ENCODE measurements at places on chromosomes 12 and 14.
A peak's percentile ranks its signal among the peaks of the same experiment; 100 is the strongest.

DNA sequence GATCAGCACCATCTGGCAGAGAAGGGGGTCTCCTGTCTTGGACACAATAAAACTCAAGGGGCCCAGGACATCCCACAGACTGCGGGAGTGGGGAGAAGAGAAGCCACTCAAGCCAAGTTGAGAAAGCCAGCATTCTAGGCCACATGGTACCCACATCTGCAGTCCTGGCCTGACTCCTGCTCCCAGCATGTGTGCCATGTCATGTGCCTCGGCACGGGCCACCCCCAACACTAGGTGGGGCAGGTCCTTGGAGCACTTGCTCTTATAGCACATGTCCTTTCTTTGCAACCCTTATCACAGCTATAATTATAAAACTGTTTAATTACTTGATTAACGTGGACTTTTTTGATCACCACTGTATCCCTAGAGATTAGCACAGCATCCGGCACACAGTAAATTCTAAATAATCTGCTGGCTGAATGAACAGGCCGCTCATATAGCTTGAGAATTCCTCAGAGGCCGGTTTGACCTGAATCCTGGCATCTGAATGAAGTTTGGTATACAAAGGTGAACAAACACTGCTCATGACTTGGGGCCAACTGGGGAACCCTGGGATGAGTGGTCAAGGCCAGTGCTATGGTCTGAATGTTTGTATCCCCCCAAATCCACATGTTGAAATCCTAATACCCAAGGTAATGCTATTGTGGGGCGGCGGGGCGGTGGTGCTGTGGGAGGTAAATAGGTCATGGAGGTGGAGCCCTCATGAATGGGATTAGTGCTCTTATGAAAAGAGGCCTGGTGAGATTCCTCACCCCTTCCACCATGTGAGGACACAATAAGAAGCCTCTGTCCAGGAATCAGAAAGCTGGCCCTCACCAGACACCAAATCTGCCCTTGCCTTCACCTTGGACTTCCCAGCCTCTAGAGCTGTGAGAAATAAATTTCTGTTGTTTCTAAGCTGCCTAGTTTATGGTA lies 6.6 kb downstream of the NCKAP5L start:
- no peak for DNase-seq

DNA sequence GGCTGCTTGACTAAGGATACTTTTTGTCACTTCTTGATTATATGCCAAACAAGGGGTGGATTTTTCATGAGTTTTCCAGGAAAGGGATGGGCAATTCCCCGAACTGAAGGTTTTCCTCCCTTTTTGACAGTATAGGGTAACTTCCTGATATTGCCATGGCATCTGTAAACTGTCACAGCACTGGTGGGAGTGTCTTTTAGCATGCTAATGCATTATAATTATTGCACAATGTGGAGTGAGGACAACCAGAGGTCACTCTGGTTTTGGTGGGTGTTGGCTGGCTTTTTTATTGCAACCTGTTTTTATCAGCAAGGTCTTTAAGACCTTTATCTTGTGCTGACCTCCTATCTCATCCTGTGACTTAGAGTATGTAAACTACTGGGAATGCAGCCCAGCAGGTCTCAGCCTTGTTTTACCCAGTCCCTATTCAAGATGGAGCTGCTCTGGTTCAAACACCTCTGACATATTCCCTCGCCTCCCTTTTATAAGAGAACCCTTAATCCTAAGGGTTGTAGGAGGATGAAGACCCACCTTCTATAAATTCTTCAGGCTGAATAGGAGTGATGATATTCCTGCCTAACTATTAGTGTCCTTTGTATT lies 471.2 kb downstream of the ATP23 start:
- DNase-seq: no peak

- no peak for DNase-seq
Observed at GRCh38 chr14:31080056-31080455, 53.9 kb upstream of the STRN3 start.

GRCh38 chr14:96126783-96127271 lies 77.8 kb upstream of the BDKRB2 start:
- no peak for DNase-seq

DNA sequence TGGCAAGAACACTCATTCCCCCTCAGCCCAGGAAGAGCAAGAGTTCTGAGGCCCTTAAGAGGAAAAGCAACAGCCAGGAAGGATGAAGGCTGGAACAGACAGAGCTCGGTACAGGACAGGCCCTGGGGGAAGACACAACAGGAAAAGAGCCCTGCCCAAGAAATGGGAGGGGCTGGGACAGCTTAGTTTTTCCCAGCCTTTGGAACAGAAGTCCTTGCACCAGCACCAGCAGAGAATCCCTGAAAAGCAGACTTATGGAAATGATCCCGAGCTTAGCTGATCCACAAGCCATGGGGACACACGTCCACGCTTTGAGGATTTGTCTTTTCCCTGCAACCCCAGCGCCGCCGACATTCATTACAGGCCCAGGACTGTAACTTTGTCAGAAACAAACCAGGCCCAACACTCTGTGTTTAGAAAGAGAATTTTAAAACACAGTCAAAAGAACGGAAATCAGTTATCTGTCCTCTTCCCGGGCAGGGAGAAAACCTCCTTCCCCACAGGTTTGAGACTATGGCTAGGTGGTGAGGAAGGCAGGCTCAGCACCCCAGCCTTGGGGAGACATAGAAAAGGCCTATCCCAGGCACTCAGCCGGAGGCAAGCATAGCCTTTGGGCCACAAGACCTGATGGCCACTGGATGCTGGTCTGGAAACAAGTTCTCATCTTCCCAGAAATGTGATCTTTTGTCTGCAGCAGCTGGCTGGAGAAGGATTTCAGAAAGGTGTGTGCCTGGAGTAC lies 4.0 kb upstream of the AVIL start:
- no peak for DNase-seq

DNA sequence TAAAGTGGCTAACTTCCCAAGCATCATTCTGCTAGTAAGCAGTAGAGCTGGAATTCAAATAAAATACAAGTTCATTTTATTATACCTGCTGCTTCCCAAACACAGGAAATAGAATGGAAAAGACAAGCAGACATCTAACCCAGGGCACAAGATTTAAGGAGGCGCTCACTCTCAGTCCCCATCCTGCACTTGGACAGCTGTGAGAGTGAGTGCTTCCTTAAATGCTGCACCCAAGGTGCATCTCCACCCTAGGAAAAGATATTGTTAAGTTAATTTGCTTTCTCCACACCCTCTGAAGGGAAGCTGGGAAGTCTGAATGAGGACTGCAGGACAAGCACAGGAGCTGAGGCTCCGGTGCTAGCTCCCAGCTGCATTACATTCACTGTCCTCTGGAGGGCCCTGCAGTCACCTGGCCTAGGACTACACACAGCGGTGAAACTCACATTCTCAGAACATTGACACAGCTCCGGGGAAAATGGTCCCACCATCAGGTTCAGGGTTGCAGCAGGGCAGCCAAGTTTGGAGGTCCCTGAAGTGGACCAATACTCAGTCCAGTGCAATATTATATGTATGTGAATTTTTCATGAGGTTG lies 14.2 kb downstream of the HEBP1 start:
- no peak for DNase-seq

DNA sequence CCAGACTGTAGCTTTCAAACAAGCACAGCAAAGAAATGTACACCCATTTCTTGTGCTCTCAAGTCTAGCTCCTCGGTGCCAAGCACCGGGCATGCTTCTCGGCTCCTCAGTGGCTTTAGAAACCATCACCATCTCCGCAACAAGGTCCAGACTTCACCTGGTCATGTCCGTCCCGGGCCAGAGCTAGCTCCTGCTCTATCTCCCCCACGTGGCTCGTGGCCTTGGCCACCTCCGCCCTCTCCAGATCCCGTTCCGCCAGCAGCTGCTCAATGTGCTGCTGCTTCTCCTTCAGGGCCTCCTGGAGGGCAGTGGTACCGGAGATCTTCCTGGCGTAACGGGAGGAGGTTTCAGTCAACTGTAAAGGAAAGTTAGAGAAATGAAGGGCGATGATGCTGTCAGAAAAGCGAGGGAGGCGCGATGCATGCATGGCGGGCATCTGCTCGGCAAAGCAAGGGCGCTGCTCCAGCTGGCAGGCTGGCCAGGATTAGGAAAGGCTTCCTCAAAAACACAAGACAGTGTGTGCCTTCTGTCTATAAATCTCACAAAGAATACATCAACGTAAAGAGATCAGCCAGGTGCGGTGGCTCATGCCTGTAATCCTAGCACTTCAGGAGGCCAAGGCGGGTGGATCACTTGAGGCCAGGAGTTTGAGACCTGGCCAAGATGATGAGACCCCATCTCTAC lies 67.4 kb downstream of the CLIP1 start:
- DNase-seq: no peak

- no peak for DNase-seq
Observed at GRCh38 chr12:39623919-39624318, 4.3 kb upstream of the ABCD2 start.

- no peak for DNase-seq
Observed at GRCh38 chr12:39868328-39868725, 237.6 kb downstream of the SLC2A13 start.

GRCh38 chr14:94407906-94408305 lies 19.5 kb upstream of the SERPINA1 start:
- no peak for DNase-seq

GRCh38 chr12:99253068-99253467 lies 394.5 kb upstream of the GARIN6 start:
- no peak for DNase-seq

- no peak for DNase-seq
Observed at GRCh38 chr12:64665514-64665913, 55.2 kb downstream of the RASSF3 start.

- no peak for DNase-seq
Observed at GRCh38 chr12:51992246-51992645, 14.5 kb upstream of the TAMALIN start.

DNA sequence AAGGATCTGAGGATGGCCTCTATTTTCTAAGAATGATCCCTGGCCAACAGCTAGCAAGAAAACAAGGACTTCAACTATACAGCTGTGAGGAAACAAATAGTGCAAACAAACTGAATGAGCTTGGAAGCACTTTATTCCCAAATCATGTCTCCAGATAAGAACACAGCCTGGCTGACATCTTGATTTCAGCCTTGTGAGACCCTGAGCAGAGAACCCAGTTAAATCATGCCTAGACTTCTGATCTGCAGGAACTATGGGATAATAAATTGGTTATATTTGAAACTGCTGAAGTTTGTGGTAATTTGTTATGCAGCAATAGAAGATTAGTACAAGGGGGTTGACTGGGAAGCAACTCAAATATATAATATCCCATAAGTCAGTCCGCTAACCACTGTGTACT lies 183.9 kb upstream of the BMP4 start:
- no peak for DNase-seq

DNA sequence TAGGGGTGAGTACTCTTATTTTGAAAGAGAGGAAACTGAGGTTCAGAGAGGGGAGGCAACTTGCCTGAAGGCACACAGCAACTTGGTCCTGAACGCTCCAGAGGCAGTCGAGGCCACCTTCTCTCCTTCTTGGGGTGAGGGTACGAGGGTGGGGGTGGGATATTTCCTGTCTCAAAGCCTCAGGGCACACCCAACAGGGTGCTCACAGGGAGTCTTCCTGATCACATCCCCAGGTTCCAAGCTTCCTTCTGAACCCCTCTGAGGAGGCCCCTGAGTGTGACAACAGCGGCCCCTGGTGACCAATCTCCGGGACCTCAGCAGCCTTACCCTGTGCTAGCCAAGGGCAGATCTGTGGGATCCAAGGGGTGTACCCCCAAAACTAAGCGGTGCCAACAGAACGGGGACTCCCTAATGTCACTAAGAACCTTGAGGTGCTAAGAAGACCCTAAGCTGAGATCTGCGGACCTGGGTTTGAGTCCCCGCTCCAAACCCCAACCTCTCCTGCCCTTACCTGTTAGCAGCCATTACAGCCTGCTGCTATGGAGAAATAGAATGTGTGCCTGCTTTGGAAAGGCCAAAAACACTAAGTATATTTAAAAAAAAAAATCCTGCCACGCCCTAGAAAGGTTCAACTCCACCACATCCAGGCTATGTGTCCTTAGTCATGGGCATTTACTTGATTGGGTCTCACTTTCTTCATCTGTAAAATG lies 57.9 kb downstream of the TRPV4 start:
- DNase-seq: peak; percentile 70

GRCh38 chr12:100857418-100857817 lies 62.8 kb downstream of the ANO4 start:
- no peak for DNase-seq

DNA sequence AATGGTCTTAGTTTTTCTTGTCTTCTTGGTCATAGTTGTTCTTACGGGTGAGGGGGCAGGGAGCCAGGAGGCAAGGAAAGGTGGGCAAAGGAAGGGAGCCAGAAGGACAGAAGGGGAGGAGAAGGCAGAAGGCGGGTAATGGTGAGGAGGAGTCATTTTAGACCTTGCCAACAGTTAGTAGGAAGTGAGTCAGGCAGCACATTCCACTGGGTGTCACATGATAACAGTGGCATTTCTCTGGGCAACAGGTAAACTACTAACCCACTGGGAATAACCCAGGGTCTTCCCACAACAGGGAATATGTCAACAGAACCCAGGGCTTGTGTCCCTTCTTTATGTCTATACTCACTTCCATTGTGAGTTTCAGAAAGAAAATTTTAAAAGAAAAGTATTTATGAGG lies 127.6 kb downstream of the SLC8A3 start:
- no peak for DNase-seq

DNA sequence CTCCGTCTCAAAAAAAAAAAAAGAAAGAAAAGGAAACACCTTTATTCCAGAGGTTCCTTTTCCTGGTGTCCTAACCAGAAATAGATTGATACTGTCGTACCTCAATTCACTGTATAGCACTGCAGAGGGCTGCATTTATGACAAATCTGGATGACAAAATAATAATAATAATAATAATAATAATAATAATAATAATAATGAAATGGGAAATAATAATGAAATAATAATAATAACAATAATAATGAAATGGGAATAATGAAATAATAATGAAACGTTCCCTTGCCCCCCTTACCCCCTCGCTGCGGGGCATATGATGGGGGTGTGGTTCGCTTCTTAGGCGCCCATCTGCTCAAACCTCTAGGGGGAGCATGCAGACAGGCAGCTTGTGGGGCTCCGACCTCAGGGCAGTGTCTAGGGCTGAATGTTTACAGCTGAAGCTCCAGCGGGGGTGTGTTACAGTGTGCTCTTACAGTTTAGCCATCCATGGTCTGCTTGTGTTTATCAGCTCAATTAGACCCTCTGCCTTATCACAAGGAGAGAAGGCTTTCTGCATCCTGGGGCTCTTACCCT lies 1088.3 kb upstream of the SEL1L start:
- DNase-seq: no peak

GRCh38 chr12:1590221-1590979 lies 4.0 kb downstream of the FBXL14 start:
- no peak for DNase-seq

GRCh38 chr14:103846543-103847450 lies 578 bp downstream of the PPP1R13B start:
- no peak for DNase-seq

All from activated naive CD4-positive, alpha-beta T cell (primary cell).